ENCODE measurements at places on chromosomes 13 and 19.

DNA sequence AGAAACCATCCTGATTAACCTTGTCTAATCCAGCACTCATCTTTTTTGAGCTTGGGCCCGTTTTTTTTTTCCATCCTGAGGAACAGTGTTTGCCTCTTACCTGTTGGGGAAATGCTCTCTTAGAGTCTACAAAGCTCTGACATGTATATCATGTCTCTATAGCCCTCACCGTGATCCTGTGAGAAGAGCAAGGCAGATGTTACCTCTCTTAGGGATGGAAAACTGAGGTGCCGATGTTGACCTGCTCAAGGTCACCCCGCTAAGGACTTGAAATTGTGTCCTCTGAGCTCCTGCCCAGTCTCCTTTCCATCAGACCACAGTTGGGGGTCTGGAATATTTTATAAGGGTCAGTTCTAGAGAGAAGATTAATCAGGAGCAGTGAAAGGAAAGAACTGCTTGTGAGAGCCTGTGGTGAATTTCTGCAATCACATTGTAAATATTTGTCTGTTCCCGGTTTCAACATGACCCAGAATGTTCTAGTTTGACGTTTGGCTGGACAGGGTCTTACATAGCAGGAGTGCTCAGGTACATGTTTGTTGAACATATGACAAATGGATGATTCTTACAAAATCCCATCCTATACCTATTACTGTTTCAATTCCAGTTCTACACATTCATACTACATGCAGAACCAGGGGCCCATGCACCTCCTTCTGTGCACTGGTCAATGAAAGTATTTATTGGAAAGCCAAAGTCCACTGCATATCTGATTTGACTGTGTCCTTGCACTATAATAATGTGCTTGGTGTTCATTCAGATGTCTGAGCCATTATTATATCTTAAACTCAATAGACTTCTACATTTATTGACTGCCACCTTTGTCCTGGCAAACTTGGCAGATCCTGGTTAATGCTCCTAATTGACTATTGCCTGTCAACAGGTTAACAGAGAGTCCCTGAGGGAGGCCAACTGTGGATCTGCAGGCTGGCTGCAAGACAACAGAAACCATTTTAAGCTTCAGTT lies 12.1 kb downstream of the SLC25A15 start:
- no peak for DNase-seq

GRCh38 chr13:65310663-65311328 lies 1919.3 kb downstream of the PCDH9 start:
- DNase-seq: no peak

- no peak for DNase-seq
These were observed 45.5 kb downstream of the ARHGEF7 start for GRCh38 chr13:111160648-111161047.

DNA sequence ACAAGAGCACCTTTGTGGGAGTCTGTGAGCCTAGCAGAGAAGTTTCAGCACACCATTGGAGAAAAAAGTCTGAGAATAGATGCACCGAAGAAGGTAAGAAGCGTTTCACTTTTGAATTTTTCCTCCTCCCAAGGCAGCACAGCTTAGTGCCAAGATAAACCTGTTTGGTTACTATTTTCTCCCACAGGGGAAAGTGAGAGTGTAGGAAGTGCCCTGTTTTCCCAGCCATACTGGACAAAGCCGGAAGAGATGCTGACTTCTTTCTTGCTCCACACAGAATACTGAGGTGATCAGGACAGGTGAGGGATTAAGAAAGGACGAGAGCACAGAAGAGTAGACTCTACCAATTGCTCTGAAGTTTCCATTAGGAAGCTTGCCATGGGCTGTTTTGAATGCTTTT lies 1011.0 kb upstream of the MIR17HG start:
- no peak for DNase-seq

DNA sequence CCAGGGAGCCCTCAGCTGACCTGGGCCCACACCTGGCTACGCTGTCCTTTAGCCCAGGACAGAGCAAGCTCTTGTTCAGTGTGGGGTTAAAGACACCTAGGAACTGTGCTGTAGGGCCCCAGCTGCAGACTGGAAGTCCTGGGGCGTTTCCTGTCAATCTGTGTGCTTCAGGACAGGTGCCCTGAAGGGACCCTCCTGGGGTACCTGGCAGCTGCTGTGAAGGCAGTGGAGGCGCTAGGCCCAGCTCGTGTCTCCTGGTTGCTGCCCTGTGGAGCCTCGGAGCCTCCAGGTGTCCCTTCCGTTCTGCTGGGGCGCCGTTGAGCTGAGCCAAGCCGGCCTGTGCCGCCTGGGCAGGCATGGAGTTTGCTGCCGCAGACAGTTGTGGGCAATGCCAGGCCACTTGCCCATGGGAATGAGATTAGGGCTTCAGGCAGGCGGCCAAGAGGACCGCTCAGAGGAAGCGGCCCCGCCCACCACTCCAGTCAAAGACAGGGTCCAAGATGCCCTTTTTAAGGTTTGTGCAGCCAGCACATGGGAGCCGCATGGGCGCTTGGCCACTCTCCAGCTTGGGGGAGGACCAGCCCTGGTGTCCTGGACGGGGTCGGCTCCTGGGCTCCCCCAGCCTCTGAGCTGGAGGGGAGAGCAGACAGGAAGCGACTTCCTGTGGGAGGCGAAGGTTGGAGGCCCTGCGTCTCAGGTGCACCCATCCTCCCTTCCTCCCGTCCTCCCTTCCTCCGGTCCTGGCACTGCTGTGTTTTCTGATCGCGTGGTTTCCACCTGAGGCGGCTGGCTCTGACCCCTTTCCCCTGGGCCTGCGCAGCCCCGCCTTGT lies 4.0 kb downstream of the PTBP1 start:
- DNase-seq: no peak

DNA sequence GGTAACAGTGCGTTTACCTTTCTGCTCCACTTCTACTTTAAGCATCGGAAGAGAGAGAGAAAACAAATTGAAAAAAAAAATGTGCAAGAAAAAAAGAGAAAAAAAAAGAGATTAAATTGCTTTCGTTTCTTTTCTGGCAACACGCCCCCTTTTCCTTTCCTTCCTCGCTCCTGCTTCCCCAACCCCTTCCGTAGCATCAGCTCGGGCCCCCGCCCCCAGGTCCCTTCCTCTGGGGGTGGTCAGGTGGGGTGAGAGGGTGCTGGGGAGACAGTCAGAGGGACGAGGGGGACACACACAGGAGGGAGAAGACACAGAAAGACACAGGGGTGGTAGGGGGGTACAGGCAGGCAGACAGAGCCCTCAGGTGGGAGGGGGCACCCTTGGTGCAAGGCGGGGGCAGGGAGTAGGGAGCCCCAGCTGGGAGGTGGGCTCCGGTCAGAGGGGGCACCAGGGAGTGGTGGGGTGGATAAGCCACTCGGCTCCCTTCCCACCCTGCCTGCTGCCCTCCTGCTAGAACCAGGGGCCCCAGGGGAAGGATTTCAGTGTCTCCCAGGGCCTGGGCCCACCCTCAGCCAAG lies 30.7 kb upstream of the ASF1B start:
- DNase-seq: no peak

- no peak for DNase-seq
These were observed 14.7 kb downstream of the CDX2 start for GRCh38 chr13:27954406-27954851.

DNA sequence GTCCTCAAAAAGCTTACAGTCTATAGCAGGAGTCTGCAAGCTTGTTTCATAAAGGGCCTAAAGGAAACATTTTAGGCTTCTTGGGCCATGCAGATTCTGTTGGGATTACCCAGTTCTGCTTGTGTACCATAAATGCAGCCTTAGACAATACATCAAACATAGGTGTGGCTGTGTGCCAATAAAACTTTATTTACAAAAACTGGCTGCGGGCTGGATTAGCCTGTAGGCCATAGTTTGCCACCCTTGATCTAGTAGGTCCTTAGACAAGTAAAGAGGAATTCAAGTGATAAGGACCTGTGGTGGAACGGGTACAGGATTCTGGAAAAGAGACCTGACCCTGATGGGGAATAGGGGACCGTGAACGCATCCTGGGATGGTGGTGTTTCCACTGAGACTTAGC lies 51.9 kb downstream of the ESD start:
- no peak for DNase-seq

- no peak for DNase-seq
These were observed 12.2 kb downstream of the MRPS31 start for GRCh38 chr13:40758811-40759210.

Data from AML-193 (cell line).